Fibroblast of lung (primary cell): ENCODE measurements at places on chromosomes 13 and 19.

DNA sequence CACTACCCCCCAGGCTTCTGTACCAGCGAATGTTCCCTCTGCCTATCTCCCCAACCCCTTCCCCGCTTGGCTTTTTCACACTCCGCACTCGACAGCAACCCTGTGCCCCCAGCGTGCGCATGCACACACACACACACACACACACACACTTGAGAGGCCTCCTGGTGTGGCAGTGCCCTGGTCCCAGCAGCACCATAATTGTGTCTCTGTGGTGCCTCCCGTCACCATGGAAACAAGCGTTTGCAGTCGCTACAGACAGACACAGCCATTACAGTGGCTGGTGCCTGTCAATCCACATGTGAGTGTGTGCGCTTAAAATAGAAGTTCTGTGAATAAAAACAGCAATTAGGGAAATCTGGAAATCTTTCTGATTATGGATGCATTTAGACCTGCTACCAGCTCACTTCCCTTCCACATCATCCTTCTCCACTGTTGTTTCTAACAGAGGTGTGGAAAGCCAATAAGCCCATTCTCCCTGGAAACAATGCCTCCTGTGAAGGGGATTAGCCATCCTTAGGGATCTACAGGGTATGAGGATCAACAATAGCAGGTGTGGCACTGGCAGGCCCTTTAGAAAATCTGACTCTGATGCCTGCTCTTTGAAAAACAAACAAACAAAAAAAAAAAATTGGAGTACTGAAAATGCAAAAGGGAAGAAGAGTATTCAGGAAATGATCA, 146.3 kb downstream of the DCLK1 start:
- DNase-seq, result no peak

DNA sequence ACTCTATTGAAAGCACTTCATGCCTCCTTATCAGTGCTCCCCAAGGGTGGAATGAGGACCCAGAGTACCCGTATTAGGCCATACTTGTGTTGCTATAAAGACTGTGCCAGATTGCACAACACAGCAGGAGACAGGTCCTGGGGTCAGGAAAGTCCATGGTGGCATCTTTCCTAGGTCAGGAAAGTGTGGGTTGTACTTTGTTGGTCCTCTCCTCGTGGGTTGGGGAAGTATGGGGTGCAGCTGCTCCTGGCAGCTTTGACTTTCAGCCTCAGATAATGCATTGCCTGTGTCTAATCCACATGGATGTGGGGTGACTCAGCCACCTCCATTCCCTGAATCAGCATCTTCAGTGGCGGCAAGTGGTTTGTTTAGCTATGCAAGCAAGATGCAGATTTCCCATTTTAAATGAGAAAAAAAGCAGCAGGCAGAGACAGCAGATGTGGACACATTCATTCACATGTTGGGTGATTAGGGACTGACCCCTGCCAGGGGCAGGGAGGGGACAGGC, 8.4 kb upstream of the CYP2B6 start:
- peak; percentile 48 for DNase-seq

GRCh38 chr13:51534041-51534817, 50.0 kb upstream of the WDFY2 start:
- no peak for DNase-seq

GRCh38 chr13:95385373-95385772, 84.1 kb upstream of the ABCC4 start:
- DNase-seq, result no peak

DNA sequence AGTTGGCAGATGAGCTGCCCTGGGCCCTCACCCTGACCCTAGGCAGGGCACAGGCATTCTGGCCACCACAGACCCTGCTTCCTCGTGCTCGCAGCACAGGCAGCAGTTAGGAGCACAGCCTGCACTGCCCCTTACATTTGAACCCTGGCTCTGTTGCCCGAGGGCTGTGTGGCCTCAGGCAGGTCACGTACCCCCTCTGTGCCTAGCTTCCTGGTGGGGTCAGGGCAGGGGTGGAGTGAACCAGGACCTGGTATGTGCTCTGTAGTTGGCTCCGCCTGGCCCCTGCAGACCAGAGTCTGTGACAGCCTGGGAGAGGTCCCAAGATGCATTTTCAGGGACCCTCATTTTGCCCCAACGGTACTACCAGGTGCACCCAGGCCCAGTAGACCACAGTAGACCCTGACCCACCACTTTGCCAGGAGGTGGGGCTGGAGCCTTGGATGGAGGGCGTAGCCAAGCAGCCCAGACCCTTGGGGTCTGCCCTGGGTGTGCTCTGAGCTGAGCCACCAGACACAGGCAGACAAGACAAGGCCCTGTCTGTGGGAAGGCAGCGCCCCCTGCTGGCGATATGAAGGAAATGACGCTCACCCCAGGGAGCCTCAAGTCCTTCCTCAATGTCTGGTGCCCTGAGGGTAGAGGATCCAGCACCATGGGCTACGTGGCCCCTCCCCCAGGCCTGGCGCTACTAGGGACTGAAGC, 9.1 kb downstream of the LYL1 start:
- DNase-seq, result peak; percentile 80
